Activated CD4-positive, alpha-beta T cell treated with anti-CD3 and anti-CD28 coated beads, Interleukin-2, amount 50 U/mL, for 1 hour (primary cell): ENCODE measurements at places on chromosomes 1 and 21.

DNA sequence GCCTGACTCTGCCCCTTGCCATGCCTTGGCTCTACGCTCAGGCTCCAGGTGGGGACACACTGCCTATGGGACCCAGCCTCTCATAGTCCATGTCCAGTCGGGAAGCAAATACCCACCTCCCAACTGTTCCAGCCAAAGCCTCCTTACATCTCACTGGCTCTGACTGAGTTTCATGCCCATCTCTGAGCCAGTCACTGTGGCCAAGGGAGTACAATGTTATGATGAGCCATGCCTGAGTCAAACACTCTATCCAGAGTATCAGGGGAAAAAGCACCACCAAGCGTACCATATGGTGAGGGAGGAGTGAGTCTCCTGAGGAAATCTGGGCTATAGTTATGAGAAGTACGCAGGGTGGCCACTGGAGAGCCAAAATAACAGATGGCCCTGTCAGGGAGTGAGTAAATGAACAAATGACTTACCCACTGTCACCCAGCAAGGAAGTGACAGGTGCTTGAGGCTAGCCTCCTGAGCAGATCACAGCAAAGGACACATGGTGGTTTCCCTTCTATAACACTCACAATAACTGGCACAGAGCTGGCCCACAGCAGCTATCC lies 236.6 kb upstream of the GJB5 start:
- no peak for DNase-seq

DNA sequence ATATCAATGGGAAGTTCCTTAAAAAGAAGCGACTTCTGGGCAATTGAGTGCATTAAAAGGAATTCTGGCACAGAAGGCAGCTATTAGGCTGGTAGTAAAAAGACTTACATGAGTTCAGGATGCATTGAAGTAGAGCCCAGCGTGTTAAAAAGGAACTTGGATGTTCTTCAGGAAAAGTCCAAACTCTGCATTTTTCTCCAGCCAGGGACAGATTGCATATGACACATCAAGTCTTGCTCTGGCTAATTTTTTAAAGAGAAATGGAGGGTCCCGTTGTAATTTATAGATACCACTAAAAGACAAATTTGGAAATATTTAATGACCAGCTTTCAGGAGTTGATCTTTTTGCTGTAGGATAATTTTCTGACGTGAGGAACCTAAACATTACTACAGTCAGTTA lies 1.2 kb downstream of the TPRG1L start:
- DNase-seq = no peak

- no peak for DNase-seq
Observed at GRCh38 chr1:100629391-100629790, 90.2 kb upstream of the VCAM1 start.

DNA sequence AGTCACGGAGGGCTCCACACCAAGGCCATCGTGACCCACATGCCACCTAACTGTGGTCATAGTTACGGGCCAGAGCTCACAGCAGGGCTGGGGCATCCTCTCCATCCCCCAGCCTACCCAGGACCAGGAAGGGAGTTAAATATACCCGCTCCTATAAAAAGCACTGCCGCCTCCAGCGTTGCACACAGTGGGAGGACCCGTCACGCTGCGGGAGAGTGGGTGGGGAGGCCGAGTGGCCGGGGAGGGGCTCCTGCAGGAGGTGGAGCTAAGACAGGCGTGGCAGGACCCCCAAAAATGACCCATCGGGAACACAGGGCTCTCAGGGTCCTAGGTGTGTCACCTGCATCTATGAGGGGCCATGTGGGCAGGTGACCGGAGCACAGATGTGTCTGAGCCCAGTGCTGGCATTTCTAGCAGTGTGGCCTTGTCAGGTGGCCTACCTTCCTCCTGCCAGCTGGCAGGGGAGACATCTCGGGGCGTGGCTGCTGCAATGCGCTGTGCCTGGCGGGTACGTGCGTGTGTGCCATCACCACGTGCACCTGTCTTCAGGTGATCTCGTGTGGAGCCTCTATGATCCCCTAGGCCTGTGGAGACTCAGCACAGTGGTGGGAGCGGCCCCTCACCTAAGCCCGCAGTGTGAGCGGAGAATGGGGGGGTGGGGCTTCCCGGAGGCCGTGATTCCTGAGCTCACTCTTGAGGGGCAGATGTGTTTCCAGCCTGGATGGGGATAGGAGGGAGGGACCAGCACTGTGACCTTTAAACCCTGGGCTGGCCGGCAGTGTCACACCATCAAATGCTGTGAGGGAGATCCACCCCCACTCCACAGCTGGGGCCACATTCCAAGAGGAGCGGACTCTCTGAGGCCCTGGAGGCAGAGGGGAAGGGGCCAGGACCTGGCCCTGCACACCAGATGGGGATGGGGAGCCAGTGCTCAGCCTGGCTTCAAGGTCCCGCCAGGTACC lies 17.7 kb downstream of the AGRN start:
- no peak for DNase-seq

DNA sequence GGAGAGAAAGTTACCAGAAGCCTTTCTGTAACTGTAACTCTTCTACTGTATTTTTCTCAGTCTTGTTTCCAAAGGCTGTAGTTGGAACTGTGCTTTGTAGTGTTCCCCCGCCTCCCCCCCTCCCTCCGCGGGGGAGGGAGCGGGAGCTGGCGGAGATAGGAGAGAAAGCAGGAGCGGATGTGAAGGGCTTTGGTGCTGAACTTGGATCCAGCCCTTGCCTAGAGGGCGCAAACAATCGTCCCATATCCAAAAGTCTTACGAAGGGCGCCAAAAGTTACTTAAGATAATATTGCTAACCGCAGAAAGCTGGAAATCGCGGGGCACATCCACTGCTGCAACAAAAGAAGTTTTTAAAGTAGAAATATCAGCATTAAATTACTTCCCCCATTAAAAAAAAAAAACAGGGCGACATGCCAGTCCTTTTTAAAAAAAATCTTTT lies 2.4 kb upstream of the NFIA start:
- DNase-seq = no peak
